ENCODE measurements at places on chromosomes 1 and 21.

- no peak for DNase-seq
Observed at GRCh38 chr21:31443736-31444521, 99.9 kb upstream of the TIAM1 start.

GRCh38 chr1:81312272-81312754 lies 488.4 kb upstream of the ADGRL2 start:
- DNase-seq, result no peak

DNA sequence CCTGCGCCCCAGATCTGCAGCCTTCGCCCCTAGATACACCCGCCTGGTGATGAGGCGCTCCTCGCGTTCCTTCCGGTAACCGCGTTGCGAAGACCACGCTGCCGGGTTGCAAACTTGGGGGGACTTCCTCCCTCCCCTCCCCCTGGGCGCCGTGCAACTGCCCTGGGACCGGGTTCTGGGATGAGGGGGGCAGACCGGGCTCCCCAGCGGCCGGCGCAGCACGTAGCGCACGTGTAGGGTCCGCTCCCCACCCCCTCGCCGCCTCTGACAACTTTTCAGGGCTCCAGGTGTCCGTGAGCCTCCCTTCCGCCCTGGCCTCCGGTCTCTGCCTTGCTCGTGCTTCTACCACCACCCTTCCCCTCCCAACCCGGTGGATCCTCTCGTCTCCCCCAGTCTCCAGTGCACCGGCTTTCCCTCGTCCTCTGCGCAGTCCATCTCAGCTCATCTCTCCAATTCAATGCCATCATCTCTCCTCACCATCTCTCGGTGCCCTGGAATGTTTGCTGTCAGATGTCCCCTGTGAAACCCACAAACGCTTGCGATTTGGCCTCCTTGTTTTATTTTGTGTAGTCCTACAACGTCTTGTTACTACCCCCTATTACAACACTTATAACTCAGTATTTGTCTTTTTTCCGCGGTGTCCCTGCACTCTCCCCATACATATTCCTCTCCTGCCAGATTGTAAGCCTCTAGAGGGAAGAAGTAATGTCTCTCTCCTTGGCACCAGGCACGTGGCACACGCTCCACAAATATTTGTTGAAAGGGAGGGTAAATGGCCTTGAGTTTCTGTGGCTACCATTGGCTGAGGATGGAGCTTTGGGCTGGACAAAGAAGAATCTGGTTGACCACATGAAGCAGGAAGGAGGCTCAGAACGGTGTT lies 782 bp downstream of the PCAT6 start:
- DNase-seq, result peak; percentile 45

DNA sequence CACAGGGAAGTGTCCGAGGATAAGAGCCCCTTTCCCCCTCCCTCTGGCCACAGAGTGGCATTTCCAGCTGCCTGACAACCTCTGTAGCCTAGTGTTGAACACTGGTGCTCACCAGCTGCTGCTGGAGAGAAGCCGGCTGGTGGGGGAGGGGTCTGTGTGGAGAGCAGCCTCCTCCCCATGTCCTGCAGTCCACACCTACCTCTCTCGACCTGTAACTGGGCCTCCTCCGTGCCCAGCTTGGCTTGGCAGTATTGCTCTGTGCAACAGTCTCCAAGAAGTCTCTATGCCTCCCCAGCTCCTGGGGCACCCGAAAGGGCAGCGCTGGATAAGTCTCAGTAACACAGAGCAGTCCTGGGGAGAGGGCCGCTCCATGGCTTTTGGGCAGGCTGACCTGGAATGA lies 17.0 kb downstream of the PAPPA2 start:
- no peak for DNase-seq

DNA sequence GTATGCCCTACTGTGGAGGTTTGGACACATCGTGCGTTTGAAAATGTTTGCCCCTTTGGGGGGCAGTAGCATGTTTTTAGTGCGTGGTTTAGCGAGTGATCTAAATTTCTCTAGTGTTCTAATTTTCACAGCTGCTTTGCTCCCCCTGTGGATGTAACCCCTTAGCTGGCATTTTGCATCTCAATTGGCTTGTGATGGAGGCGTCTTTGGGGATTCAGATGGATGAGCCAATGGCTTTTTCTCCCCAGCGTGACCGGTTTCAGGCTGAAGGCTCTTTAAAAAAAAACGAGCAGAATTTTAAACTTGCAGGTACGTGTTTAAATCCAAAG lies 836 bp downstream of the CDC7 start:
- peak; percentile 79 for DNase-seq

DNA sequence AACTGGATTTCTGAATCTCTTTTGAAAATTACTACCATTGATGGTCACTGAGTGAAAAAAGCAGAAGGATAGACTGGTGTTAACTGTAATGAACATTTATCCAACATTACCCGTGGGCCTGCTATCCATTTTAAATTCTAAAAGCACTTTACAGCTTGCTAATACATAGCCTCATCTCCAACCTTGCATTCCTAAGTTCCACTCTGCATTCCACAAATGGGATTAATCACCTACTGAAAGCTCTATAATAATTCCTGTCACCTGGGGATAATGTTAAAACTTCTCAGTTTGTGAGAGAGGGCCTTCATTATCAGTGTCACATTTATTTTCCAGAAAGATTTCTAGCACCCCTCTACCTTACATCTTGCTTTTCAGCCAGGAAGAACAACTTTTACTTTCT lies 38.2 kb downstream of the PTPRC start:
- no peak for DNase-seq

GRCh38 chr1:8510041-8510823 lies 192.3 kb downstream of the SLC45A1 start:
- DNase-seq, result no peak

DNA sequence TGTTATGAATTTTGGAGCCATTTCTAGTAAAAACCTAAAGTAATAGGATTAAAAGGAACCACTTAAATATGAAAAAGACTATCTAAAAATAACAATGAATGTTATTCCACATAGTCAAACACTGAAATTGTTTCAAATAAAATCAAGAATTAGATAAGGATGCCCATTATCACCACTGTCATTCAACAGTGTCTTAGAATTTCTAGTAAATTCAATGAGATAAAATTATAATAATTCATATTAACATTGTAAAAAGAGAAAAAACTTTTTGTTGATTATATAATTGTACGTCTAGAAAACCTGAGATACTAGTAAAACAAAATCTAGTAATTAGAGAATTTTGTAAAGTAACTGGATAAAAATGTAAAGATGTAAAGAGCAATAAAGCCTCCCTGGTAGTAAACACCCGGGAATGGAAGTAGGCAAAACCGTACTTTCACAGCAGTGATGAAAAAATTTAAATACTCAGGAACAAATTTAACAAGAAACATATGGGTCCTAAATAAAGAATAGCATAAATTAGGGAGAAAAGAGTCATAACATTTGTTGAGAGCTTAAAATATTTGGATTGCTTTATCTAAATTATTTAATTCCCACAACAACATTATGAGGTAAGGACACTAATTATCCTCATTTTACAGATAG lies 56.4 kb downstream of the LBR start:
- DNase-seq, result no peak

GRCh38 chr1:89855413-89856123 lies 34.7 kb downstream of the LRRC8D start:
- no peak for DNase-seq
